Retinal pigment epithelial cell (primary cell): ENCODE measurements at places on chromosomes 2 and 18.
A peak's percentile ranks its signal among the peaks of the same experiment; 100 is the strongest.

- DNase-seq: no peak
Measured at GRCh38 chr2:44104855-44105271, 63.8 kb upstream of the PPM1B start.

DNA sequence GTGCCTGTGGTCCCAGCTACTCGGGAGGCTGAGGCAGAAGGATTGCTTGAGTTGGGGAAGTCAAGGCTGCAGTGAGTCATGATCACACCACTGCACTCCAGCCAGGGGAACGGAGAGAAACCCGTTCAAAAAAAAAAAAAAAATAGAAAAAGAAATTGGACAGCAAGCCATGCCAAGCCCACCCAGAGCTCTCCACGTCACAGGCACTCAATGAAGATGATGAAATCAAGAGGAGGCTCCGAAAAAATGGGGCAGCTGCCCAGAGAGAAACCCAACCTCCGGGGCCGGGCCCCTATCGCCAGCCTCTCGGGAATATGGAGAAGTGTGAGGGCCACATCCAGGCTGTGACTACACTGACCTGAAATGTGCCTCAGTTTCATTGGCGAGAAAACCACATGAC is 40.0 kb downstream of the BIN1 start:
- no peak for DNase-seq

GRCh38 chr18:22930089-22930713 is 2.9 kb upstream of the RBBP8 start:
- no peak for DNase-seq

- no peak for DNase-seq
Measured at GRCh38 chr18:46346213-46346612, 242.0 kb downstream of the HAUS1 start.

GRCh38 chr2:201680743-201681142 is 17.7 kb downstream of the MPP4 start:
- DNase-seq: no peak

DNA sequence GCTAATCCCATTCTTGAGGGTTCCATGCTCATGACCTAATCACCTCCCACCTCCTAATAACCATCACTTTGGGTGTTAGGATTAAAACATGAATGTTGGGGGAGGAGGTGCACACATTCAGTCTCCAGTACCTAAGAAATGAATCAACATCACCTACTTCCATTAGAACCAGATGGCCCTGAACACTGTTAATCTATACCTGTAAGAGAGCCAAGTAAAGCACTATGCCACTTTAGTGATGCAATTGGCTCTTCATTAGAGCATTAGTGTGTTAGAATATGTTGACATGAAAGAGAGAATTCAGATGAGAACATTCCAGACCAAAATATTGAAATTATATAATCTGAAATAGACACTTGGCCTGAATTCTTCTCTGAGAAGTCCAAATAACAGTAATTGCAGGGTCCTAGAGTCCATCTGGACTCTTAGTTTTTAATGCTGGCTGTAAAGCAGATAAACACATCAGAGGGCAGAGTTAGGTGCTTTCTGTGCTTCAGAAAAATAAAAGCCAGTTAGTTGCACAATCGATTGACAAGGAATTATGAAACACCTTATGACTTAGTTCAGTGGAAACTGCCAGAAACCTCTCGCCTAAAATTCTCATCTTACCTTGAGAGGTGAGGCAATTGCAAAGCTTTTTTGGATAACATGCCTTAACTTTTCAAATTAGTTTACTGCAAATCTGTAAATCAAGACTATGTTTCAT is 923.7 kb downstream of the SLC4A3 start:
- DNase-seq: no peak

- no peak for DNase-seq
Measured at GRCh38 chr2:2826621-2827020, 495.5 kb upstream of the MYT1L start.

GRCh38 chr2:147689220-147689909 is 155.5 kb upstream of the ACVR2A start:
- no peak for DNase-seq

GRCh38 chr2:85779641-85780315 is 26.0 kb downstream of the ATOH8 start:
- no peak for DNase-seq

DNA sequence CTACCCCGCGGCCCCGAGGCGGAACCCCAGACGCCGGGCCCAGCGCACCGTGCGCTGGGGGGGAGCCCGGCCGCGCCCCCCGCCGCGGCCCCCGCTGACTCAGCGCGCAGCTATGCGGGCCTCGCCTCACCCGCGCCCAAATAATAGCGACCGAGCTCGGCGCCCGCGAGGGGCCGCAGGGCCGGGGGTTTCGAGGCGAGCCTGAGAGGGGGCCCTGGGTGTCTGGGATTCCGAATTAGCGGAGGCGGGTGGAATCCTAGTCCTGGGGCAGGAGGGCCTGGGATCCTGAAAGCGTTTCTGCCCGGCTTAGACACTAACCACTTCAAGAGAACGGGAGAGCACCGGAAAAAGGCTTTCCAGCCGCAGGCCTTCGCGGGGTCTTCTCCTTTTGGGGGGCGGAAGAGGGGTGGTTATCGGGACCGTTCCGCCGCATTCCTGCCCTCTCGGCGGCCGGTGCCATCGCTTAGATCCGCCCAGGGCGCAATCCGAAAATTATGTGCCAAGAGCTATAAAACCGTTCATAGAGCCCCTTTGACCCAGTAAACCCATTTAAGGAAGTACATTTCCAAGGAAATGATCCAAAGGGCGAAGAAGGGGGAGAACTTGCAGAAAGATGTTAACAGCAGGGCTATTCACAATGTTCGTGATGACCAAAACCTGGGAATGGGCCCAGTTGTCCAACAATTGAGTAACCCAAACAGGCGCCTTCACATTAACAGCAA is 681 bp upstream of the ROCK2 start:
- no peak for DNase-seq

GRCh38 chr2:133130548-133131246 is 437.6 kb downstream of the NCKAP5 start:
- peak; percentile 64 for DNase-seq

DNA sequence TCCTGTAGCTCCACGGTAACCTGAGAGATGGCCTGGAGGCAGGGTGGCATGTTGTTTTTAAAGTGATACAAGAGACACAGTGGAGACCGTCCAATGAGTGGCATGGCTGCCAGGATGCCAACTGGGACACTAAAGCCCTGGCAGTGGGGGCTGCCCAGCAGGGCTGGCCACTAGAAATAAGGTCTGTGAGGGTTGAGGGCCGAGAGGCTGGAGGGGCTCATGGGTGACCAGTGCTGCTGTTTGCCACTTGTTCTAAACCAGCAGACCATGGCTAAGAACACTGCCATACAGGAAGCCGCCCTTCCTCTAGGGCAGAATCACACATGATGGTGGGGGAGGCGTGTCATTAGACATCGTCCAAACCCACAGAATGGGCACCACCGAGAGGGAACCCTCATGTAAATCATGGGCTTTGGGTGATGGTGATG is 71.9 kb downstream of the ALPK2 start:
- no peak for DNase-seq

DNA sequence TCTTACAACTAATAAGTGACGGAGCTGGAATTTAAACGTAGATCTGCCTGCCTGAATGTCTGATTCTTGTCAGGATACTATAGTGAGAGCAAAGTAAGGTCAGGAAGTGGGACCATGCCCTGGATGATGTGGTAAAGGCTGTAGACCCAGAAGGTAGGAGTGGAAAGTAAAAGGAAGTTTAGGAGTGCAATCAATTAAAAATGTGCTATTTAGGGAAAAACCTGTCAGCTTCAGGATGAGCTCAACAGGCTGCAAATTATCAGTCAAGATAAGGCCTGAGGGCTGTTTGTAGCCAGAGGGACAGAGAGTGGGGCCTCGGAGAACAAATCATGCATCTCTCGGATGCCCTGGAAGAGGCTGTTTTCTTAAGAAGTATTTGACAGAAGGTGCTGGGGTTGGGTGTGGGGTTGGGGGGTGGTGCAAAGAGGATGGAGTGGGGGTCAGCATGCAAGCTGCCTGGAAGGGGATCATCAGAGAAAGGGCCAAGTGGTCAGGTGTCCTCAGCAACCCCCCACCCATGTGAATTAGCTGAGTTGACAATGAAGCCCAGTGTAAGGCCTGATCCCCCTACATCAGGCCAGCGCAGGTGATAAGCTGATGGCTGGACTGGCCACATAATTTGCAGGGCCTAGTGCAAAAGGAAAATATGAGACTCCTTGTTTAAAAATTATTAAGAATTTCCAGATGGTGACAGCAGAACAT is 53.2 kb upstream of the MAPRE3 start:
- DNase-seq: no peak

DNA sequence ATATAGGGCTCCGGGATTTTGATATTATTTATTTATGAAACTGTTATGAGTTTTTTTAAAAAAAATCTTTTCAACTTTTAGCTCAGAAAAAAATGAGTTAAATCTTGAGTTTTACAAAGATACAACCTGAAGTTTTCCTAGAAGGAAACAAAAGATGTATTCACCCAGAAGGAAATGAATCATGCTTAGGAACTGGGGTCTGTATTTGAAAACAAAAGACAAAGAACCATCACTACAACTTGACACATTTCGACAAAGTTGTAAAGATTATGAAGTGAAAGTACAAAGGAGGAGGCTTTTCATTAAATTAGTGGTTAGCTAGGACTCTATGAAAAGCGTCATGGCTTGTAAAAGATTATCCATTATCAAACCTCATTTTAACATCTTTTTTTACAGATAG is 143.3 kb downstream of the PDE1A start:
- DNase-seq: no peak

DNA sequence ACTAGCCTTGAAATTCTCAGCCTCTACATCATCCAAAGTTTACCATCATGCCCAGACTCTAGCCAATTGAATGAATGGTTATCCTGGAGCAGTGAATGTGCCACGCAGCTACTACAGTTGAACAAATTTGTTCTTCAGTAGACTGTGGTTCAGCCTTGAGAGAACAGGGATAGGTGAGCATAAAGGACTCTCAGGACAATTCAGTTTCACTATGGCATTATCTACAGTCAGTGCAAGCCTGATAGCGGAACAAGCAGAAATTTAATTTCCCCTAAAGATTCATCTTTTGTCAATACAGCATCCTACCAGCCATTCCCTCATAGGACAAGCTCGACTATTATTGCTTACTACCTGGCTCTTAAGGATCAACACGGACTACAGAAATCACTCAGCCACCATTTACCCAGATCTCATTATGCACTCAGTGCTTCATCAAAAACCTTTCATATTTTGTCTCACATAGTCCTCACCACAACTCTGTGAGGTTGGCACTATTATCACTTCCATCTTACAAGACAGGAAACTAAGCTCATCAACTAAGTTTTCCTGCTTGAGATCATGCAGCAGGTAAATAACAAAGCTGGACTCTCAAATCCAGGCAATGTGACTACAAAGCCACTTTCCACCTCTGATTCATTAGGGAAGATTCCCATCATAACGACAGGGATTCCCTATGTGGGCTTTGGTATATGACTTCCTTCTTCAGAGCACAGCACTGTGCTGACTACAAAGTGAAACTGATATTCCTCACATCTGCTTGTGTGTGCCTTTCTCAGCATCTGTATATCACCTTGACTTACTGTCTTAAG is 181.5 kb upstream of the ACVR2A start:
- no peak for DNase-seq

DNA sequence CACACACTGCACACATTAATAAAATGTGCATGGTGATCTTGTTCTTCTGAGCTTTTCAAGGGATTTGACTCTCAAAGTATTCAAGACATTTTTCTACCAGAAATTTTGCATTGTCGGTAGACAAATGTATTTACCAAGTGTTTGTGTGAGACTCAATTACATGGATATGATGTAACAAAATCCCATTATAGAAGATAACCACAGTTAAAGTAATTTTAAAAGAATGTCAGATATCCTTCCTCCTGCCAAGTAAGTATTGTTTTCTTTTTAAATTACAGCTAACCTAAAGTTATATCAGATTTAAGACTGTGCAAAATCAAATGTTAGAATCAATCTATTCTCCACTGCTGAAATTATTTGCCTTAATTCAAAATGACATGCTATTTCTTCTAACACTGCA is 1344.5 kb upstream of the CHAC2 start:
- no peak for DNase-seq

GRCh38 chr2:18771212-18771611 is 181.8 kb upstream of the NT5C1B start:
- DNase-seq: no peak

DNA sequence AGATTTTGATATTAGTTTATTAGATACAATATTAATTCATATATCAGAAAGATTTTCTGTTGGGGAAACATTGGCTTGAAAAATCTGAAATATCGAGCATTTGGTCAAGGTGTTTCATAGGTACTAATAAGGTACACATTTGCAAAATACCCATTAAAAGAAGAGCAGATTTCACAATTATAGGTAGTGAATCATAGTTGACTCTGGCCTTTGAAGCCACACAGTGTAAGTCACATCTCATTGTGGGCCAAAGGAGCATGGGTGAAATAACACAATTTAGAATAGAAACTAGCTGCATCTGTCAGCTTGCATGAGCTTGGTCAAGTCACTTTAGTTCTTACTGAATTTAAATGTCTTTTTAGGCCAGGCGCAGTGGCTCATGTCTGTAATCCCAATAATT is 4.9 kb downstream of the KDM3A start:
- no peak for DNase-seq

- no peak for DNase-seq
Measured at GRCh38 chr2:39995005-39995737, 216.1 kb upstream of the THUMPD2 start.

DNA sequence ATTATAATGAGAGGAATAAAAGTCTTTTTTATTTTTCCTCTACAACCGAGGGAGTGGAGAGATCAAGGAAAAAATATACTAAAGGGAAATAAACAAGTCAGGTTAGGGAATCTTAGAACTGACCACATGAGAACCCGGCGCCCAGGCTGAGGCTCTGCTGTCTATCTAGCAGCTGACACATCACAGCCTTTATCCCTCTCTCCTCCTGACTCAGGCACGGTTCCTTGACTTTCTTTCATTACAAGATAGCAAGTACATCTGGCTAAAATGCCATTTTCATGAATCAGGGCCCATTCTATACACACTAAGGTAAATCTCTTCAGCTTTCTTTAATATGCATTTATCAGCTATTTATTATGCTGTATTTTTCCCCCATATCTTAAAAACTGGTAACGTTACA is 296.0 kb downstream of the TMX3 start:
- no peak for DNase-seq

- no peak for DNase-seq
Measured at GRCh38 chr18:3008541-3008940, 4.4 kb downstream of the LPIN2 start.

GRCh38 chr2:62475172-62476011 is 30.6 kb downstream of the TMEM17 start:
- DNase-seq: peak; percentile 70

DNA sequence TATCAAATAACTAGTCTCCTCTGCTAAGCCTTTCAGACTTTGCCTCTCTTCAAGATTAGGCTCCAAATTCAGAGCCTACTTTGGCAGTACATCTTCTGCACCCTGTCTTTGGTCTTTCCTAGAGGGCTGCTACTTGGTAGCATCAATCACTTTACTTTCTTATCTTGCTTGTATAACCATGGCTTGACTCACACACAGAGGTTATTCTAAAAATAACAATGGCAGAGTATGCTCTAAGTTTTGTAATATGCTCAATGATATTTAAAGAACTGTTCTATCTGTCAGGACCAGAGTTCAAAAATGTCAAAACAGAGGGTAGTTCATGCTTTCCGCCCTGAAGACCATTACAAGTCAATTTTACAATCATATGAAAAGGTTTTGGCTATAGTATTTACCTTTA is 27.7 kb downstream of the THOC1 start:
- DNase-seq: no peak

GRCh38 chr2:109689182-109689930 is 75.2 kb downstream of the SOWAHC start:
- no peak for DNase-seq

- DNase-seq: no peak
Measured at GRCh38 chr2:136126021-136126420, 8.1 kb upstream of the CXCR4 start.
